ENCODE measurements at places on chromosomes 7 and 10. TPM values are rescaled to one million over a fixed set of nuclear protein-coding genes. Genes with fewer than 3 reads are reported as not detected.

The LIPN gene
- not detected for total RNA-seq

The KLHL7 gene
- total RNA-seq: 39.4 TPM

The ENTPD1 gene
- total RNA-seq: 8.9 TPM

The PIK3CG gene
- total RNA-seq: 0.03 TPM

- H3K36me3 ChIP-seq: peaks cover 15% of the 10 kb centered on the region
- DNase-seq: no peak
- H3K4me1 ChIP-seq: peaks cover 41% of the 10 kb centered on the region
- H3K27me3 ChIP-seq: no peaks in the 10 kb centered on the region
Measured at GRCh38 chr10:3782146-3782450, 2.9 kb downstream of the KLF6 start.

- H3K4me3 ChIP-seq: no peak overlapping the region
- H3K27me3 ChIP-seq: no peaks in the 10 kb centered on the region
- no peaks in the 10 kb centered on the region for H3K36me3 ChIP-seq
- peak overlapping the region; percentile 84 for H3K27ac ChIP-seq
Measured at GRCh38 chr7:80722616-80723195, 84.3 kb downstream of the CD36 start.

- no peaks in the 10 kb centered on the region for H3K27me3 ChIP-seq
- no peak for DNase-seq
- H3K4me3 ChIP-seq: no peak overlapping the region
- H3K4me1 ChIP-seq: no peaks in the 10 kb centered on the region
Measured at GRCh38 chr7:132773527-132773956, 197.3 kb upstream of the PLXNA4 start.

DNA sequence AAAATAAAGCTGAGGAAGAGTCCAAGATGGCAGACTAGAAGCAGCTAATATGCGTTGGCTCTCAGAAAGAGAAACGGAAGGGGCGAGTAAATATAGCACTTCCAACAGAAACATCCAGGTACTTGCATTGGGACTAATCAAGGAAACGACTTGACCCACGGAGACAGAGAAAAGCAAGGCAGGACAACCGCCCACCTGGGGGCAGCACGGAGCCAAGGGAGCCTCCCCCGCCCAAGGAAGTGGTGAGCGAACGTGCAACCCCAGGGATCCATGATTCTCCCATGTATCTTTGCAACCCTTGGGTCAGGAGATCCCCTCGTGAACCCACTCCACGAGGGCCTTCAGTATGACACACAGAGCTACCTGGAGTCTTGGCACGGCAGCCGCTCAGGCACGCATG, 45.4 kb upstream of the GRM3 start:
- no peaks in the 10 kb centered on the region for H3K27me3 ChIP-seq
- H3K27ac ChIP-seq: no peak overlapping the region
- H3K4me3 ChIP-seq: no peak overlapping the region
- H3K36me3 ChIP-seq: no peaks in the 10 kb centered on the region
- peak; percentile 16 for DNase-seq

DNA sequence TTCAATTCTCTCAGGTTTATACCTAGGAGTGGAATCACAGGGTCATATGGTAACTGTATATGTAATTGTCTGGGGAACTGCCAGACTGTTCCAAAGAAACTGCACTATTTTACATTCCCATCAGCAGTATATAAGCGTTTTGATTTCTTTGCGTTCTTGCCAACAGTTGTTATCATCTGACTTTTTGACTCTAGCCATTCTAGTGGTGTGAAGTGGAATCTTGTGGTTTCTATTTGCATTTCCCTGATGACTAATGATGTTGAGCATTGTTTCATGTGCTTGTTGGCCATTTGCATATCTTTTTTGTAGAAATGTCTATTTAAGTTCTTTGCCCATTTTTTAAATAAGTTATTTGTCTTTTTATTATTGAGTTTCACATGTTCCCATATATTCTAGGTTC, 44.3 kb upstream of the ZC3HAV1 start:
- H3K27ac ChIP-seq: no peak overlapping the region
- no peaks in the 10 kb centered on the region for H3K36me3 ChIP-seq
- no peak for DNase-seq

DNA sequence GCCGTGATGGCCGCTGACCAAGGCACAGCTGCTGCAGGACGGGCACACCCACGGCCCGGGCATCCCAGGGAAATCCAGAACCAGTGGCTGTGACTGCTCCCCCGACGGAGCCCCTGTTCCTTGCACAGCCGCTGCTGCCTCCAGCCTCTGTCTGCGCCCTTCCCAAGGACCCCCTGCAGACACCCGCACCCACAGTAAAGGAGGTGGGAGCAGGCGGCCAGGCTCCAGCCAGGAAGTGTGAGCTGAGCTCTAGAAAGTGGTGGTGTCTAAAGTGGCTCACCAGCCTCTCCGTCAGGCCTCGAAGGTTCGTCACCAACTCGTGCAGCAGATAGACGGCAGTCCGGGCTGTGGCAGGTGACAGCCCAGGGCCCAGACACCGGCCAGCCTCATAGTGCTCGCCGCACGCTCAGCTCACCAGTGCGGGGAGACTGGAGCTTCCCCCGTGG, 306.7 kb downstream of the DNAJB6 start:
- H3K4me3 ChIP-seq: no peak overlapping the region
- H3K27ac ChIP-seq: no peak overlapping the region
- no peaks in the 10 kb centered on the region for H3K27me3 ChIP-seq
- no peaks in the 10 kb centered on the region for H3K4me1 ChIP-seq

DNA sequence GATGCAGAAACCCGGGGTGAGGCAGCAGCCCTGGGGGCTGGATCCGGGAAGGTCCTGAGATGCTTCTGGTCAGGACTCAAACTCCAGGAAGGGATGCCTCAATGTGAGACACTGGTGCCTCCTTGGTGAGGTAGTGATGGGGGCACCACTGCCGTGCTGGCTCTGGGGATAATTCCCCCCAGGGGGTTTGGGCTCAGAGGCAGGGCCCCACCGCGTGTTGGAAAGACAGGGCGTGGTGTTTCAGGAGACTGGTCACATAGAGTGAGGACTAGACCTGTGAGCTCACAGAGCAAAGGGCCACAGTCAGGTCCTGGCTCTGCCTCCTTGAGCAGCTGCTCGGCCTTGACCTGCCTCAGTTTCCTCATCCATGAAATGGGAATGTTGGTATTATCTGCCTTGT, 361.9 kb downstream of the GLRX3 start:
- no peaks in the 10 kb centered on the region for H3K4me1 ChIP-seq
- H3K27me3 ChIP-seq: no peaks in the 10 kb centered on the region
- DNase-seq: no peak
- no peak overlapping the region for H3K27ac ChIP-seq
- H3K4me3 ChIP-seq: no peak overlapping the region
- H3K36me3 ChIP-seq: no peaks in the 10 kb centered on the region

GRCh38 chr10:43316516-43316915, 49.7 kb upstream of the RASGEF1A start:
- no peaks in the 10 kb centered on the region for H3K36me3 ChIP-seq
- H3K4me3 ChIP-seq: no peak overlapping the region
- H3K4me1 ChIP-seq: peaks cover 9% of the 10 kb centered on the region
- no peak for DNase-seq
- H3K27ac ChIP-seq: no peak overlapping the region

DNA sequence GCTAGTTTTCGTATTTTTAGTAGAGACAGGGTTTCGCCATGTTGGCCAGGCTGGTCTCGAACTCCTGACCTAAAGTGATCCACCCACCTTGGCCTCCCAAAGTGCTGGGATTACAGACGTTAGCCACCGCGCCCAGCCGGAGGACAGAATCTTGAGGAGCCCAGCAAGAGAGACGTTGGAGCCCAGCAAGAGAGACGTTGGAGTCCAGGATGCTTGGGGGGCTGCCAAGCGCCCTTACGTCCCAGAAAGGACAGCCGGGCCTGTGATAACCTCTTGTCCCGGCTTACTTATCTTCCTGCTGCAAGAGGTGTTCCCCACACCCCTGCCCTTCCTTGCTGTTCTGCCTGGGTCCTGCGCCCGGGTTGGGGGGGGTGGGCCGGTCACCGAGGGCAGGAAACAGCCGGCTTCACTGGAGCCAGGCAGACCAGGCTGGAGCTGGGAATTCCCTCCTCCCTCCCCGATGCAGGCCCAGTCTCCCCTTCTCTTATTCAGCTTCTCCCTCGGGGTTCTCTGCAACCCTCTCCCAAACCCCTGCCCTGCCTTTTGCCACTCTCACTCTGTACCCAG, 1.9 kb upstream of the EPHB4 start:
- peaks cover 35% of the 10 kb centered on the region for H3K4me1 ChIP-seq
- H3K27ac ChIP-seq: peak overlapping the region; percentile 64
- no peaks in the 10 kb centered on the region for H3K36me3 ChIP-seq
- H3K27me3 ChIP-seq: no peaks in the 10 kb centered on the region
- H3K4me3 ChIP-seq: no peak overlapping the region
- no peak for DNase-seq

- H3K4me1 ChIP-seq: no peaks in the 10 kb centered on the region
- no peak overlapping the region for H3K4me3 ChIP-seq
- H3K36me3 ChIP-seq: no peaks in the 10 kb centered on the region
- H3K27me3 ChIP-seq: no peaks in the 10 kb centered on the region
- H3K27ac ChIP-seq: no peak overlapping the region
Measured at GRCh38 chr7:81833401-81833800, 63.6 kb upstream of the HGF start.

- H3K27ac ChIP-seq: no peak overlapping the region
- no peaks in the 10 kb centered on the region for H3K4me1 ChIP-seq
- peak; percentile 63 for DNase-seq
- H3K4me3 ChIP-seq: no peak overlapping the region
Measured at GRCh38 chr10:98170249-98171117, 36.0 kb downstream of the R3HCC1L start.

DNA sequence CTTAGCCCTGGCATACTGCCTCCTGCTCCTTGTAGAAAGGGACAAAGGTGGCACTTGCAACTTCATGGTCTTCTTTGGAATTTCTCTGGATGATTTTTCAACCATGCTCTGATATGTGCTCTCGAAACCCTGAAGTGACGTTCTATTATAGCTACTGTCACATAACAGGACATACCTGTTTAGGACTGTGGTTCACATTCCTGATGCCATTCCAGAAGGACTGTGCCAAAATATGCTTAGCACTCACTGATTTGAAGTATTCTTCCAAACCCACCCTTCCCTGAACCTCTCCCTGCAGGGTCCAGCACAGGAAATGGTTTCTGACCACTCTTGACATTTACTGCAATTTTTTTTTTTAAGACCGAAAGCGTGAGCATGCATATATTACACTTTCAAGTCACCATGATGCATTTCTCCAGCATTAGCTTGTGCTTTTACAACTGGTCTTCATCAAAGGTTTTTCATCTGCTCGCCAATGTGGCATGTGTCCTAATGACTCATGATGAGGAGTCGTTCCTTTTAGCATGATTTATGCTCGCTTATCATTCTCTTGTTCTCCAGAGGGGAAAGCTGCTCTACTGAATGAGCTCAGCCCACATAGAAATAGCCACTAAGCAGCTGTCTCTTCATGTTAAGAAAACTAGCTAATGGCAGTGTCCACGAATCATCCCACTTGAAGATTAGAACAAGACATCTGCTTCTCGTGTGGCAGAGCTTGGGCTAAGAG, 135.2 kb downstream of the ADAM12 start:
- peak overlapping the region; percentile 65 for H3K27ac ChIP-seq
- DNase-seq: peak; percentile 51
- no peak overlapping the region for H3K4me3 ChIP-seq
- peaks cover under 1% of the 10 kb centered on the region for H3K4me1 ChIP-seq

DNA sequence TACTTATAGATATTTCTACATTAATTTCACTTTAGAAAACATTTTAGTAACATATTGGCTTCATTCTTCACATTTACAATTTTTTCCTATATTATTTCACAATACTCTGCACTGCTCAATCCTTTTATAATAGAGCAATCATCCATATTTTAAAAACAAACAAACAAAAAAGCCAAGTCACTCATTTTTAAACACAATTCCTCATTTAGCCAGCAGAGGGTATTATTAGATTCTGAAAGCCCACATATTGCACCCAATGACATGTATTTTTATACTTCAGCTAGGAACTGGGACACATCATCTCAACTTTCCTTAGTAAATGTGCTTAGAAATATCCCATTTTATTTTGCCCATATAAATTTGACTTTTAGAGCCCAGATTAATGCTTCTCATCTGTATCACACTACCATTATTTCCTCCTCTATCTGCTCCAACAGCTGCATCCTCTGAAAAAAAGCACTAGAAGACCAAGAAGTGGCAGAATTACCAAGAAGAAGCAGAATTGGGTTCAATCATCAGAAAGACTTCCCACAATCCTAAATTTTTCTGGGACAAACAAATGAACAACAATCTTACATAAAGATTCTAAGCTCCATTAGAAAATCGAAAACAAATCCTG, 29.5 kb downstream of the CTNNA3 start:
- no peak overlapping the region for H3K4me3 ChIP-seq
- H3K27me3 ChIP-seq: no peaks in the 10 kb centered on the region
- no peaks in the 10 kb centered on the region for H3K4me1 ChIP-seq
- H3K36me3 ChIP-seq: no peaks in the 10 kb centered on the region

GRCh38 chr7:143385891-143386781, 5.0 kb downstream of the ZYX start:
- DNase-seq: no peak
- H3K27me3 ChIP-seq: no peaks in the 10 kb centered on the region
- H3K27ac ChIP-seq: no peak overlapping the region

All from hepatocyte (in vitro differentiated cells).